ENCODE measurements at places on chromosomes 7 and 10.

GRCh38 chr7:24987331-24987842 lies 7.4 kb upstream of the OSBPL3 start:
- no peak for DNase-seq

DNA sequence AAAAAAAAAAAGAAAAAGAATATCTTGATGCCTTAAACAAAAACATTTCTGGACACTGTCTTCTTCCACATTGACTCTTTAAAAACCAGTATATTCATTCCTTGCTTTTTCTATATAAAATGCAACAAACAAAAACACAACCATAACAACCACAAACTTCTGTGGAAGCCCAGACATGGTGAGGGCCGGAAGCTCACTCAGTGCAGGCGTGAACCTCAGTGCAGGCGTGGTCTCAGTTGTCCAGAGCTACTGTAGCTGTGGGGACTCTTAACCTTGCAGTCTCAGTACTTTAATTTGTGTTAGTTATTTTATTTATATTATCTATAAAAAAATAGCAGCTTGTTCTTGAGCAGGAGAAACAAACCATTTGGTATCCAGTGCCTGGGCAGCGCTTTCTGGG lies 131.8 kb downstream of the DOCK1 start:
- no peak for DNase-seq

GRCh38 chr10:69673521-69673920 lies 43.5 kb downstream of the FAM241B start:
- no peak for DNase-seq

GRCh38 chr7:137753067-137753466 lies 93.7 kb downstream of the DGKI start:
- no peak for DNase-seq

DNA sequence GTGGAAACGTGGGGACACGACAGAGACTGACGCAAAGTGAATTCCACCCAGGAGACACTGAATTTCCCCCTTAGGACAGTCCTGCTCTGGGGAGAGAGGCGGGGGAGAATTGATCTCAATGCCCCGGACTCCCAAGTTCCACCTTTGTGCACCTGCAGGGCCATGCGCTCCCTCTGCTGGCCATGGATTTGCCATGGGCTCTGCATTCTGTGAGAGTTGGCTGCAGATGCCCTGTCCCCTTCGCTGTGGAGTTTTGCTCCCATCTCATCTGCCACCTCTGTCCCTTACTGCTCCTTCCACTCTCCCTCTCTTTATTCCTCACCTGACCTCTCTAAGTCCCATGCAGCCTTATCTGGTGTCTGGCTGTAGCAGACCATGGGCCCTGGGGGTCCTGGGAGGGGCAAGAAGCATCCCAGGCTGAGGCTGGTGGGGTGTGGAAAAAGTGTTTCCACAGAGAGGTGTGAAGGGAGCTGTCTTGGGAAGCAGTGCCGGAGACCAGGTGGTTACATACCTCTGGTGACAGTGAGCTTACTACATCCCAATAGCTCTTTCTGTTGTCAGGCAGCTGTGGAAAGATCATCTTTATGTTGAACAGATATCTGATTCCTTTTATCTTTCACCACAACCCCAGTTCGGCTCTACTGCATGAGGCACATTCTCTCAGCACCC lies 14.3 kb downstream of the GHRHR start:
- no peak for DNase-seq

DNA sequence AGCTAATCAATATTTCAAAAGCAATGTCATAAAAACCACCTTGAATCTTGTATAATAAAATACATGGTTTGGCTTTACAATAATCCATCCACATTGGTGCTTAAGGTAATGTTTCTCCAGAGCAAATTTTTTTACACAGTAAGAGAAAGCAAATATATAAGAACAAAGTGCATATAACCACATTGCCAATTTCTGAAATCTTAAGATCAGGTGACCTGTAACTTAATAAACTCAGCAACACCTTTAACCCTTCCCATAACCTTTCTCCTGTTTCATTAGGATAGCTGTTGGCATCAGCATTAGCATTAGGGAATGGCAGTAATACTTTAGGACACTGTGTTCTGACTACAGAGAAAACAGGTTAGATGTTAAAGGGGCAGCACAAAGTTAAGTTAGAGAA lies 155.9 kb upstream of the SEMA3D start:
- DNase-seq: no peak

- no peak for DNase-seq
These were observed at the start of gene LAMB1 for GRCh38 chr7:108002726-108003598. LAMB1 (minus strand) TSS chr7:108003161; CDS start chr7:108002885, 276 bp downstream.

DNA sequence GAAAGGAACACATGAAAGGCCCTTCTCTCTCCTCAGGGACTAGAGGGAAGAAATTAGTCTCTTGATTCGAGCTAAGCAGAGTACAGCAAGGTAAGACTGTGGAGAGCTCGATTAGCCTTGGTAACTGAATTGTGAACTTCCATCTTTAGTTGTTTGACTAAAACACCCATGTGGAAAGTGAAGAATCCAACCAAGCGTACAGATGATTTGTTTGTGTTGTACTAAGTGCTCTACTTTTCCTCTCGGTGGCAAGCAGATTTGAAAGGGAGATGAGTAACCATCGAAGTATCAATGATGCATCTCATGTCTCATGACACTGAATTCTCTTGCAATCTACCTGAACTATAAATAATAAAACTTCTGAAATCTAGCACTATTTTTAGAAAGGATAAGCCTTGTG lies 80.7 kb downstream of the FZD1 start:
- DNase-seq: no peak

GRCh38 chr10:47361293-47361692 lies 13.1 kb downstream of the RBP3 start:
- DNase-seq: peak; percentile 8

GRCh38 chr7:11985376-11985775 lies 153.4 kb upstream of the THSD7A start:
- no peak for DNase-seq

DNA sequence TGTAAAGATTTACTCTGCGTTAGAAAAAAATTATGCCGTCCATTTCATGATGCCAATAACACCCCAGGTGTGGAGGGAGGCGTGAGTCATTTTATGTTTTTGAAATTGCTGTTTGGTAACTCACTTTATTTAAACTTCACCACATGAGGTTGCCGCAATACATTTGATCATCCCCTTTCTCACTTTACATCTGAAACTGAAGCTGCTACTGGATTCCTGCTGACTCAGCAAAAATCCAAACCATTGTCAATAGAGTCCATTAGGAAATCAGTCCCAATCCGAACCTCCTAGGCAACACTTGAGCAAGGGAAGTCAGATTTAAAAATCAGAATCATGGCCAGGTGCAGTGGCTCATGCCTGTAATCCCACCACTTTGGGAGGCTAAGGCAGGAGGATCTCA lies 136.6 kb upstream of the SVIL start:
- no peak for DNase-seq

GRCh38 chr7:122833888-122834570 lies 52.2 kb downstream of the CADPS2 start:
- no peak for DNase-seq

GRCh38 chr7:70338015-70338414 lies 739.7 kb downstream of the AUTS2 start:
- DNase-seq: no peak

- DNase-seq: no peak
These were observed 85.8 kb downstream of the AGMO start for GRCh38 chr7:15475808-15476530.

- no peak for DNase-seq
These were observed 350.2 kb upstream of the SHH start for GRCh38 chr7:156162451-156162850.

- DNase-seq: no peak
These were observed 331.4 kb upstream of the TMEM229A start for GRCh38 chr7:124364283-124364682.

GRCh38 chr7:46752881-46753366 lies 829.0 kb downstream of the TNS3 start:
- no peak for DNase-seq

GRCh38 chr10:102616066-102616770 lies 28.1 kb upstream of the TRIM8 start:
- no peak for DNase-seq

DNA sequence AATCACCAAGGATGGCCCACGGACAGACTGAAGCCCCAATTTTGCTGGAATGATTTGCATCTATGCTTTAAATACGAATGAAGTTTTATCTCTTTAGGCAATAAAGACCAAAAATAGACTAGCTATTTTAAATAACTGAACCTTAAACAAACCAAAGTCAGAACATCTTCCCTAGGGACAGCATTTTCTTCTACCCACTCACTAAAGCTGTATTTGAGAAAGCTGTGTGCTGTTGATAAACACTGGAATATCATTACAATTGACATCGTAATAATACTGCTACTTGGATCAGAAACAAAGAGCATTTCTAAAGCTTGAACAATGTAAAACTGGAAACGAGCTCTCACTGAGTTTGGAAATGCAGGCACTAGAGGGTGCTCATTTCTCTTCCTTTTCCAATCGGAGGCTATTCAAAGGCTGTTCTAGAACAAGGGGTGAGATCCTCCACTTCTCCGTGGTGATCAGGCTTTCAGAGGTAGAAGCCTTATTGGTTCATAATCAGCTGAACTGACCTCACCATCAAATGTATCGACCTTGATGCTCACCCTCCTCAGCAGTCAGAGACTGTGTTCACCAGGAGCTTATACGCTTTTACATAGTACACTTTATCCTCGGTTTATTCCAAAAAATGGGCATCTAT lies 225.3 kb upstream of the PRSS1 start:
- no peak for DNase-seq

GRCh38 chr7:51472873-51473272 lies 156.3 kb upstream of the COBL start:
- no peak for DNase-seq

DNA sequence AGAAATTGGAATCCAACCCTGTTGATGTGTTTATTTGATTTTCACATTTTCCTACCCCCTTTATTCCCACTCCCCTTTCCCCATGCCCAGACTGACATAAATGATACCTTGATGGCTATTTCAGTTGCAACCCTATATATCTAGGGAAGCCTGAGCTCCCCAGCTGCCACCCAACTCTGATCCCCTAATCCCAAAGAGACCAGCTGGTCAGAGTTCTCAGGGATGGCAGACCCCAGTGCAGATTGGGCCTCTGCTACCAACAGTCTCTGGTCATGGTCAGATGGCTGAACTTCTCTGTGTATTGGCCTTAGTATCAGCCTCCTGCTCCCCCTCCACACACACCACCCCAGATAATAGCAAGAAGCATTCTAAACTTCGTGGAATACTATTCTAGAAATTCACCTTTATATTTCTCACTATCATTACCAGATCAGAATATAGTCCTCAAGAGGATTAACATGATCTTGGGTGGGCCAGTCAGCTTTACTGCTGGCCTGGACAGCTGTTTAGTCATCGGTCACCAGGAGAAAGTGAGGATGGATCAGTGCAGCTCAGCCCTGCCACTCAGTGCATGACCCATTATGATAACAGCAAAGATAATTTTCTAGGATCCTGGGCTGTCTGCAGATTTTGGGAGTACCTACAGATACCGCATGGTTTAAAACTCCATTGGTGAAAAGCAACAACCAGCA lies 24.5 kb upstream of the BTRC start:
- no peak for DNase-seq

GRCh38 chr7:66167773-66168387 lies 37.3 kb upstream of the TPST1 start:
- no peak for DNase-seq

All from stimulated activated CD8-positive, alpha-beta memory T cell treated with anti-CD3 and anti-CD28 coated beads, Interleukin-7, amount 100 ng/mL, for 24 hours (primary cell).